ENCODE measurements at places on chromosomes 12 and 14.

GRCh38 chr14:54718046-54718445 lies 151.1 kb downstream of the SAMD4A start:
- DNase-seq: no peak

GRCh38 chr12:113860950-113861349 lies 105.2 kb downstream of the RBM19 start:
- no peak for DNase-seq

GRCh38 chr12:32139064-32139421 lies 32.4 kb downstream of the BICD1 start:
- no peak for DNase-seq

DNA sequence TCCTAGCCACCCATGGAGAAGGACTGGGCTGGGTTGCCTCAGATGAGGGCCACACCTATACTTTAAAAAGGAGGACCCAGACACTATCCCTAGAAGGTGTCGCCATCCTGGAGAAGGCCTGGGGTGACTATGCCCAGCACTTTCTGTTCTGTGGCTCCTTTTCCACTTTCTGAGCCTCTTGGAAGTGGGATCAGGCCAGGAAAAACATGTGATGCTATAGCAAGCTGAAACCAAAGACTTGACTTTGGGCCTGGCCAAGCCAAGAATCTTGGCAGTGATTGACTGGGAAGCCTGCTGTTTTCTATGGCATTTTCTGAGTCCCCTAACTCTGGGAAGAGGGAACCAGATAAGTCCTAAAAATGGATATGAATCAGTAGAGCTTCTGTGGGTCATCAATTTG lies 332.3 kb downstream of the ZFP36L1 start:
- no peak for DNase-seq
